ENCODE measurements at places on chromosomes 6 and 20.
A peak's percentile ranks its signal among the peaks of the same experiment; 100 is the strongest.

DNA sequence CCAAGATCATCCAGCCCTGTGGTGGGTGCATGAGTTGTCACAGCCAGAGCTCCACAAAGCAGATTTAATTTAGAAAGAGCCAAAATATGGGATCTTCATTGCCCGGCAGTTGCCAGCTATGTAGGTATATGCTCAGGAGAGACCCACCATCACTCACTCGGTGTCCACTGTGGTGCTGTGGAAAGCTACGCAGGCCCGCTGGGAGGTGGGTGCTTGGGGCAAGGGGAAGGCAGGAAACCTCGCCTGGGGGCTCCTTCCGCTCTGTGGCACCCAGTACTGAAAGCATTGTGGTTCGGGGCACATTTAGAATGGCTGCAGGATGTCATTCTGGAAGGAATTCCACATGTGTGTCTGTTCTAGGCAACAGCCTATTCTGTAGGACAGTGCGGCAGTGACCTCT is 259.9 kb downstream of the TAF4 start:
- H3K4me1 ChIP-seq, result no peaks in the 10 kb centered on the region
- H3K27ac ChIP-seq, result no peak overlapping the region
- no peak for DNase-seq
- H3K36me3 ChIP-seq, result no peaks in the 10 kb centered on the region
- H3K4me3 ChIP-seq, result no peak overlapping the region

GRCh38 chr6:167073679-167074274 is 49.1 kb upstream of the CCR6 start:
- no peaks in the 10 kb centered on the region for H3K27me3 ChIP-seq
- peaks cover 9% of the 10 kb centered on the region for H3K4me1 ChIP-seq
- no peak overlapping the region for H3K27ac ChIP-seq
- no peak overlapping the region for H3K4me3 ChIP-seq

GRCh38 chr6:10582774-10583508 is 61.8 kb downstream of the GCNT2 start:
- H3K36me3 ChIP-seq, result no peaks in the 10 kb centered on the region
- H3K27me3 ChIP-seq, result no peaks in the 10 kb centered on the region
- H3K27ac ChIP-seq, result no peak overlapping the region

GRCh38 chr20:34375977-34376430 is 12.9 kb downstream of the ITCH start:
- no peak overlapping the region for H3K27ac ChIP-seq
- DNase-seq, result no peak
- H3K4me3 ChIP-seq, result no peak overlapping the region
- peaks cover 30% of the 10 kb centered on the region for H3K36me3 ChIP-seq
- H3K4me1 ChIP-seq, result peaks cover 23% of the 10 kb centered on the region

DNA sequence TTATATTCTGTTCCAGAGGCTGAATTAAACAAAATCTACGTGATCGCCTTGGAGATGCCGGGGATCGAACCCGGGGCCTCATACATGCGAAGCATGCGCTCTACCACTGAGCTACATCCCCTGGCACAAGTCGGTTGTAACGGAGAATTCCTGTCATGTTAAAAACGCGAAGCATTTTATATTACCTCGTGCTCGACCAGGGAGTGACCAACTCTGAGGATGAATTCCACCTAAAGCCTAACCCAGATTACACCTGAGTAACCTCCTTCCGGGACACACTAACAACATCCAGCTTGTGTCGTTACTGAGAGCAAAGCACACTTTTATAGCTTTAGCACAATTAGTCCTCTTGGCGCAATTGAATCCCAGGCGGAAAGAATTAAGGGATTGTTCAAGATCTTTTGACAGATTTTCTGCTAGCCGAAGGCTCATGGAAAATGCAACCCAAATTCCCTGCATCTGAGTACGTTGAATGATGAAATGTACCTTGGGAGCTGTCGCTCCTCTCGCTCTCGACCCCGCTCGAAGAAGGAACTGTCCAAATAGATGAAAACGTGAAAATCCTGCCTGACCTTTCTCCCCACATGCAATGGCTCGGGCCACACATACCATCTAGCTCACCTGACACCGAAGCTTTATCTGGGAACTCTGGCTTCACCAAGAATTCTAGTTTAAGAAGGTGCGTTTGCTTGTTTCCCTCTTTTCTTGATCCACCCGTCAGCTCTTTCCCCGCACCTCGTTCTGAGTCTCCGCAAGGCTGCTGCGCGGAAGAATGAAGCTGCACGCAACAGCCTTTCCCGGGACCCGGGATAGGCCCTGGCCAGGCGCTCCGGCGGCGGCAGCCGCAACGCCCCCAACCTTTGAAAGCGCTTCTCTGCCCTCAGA is 148.3 kb downstream of the GPX5 start:
- peak; percentile 82 for DNase-seq
- H3K27me3 ChIP-seq, result peaks cover 59% of the 10 kb centered on the region
- peaks cover 8% of the 10 kb centered on the region for H3K4me1 ChIP-seq
- H3K36me3 ChIP-seq, result peaks cover 2% of the 10 kb centered on the region
- peak overlapping the region; percentile 74 for H3K4me3 ChIP-seq
- H3K27ac ChIP-seq, result peak overlapping the region; percentile 64

GRCh38 chr6:4316867-4317400 is 181.6 kb upstream of the ECI2 start:
- no peaks in the 10 kb centered on the region for H3K4me1 ChIP-seq
- DNase-seq, result no peak
- no peak overlapping the region for H3K4me3 ChIP-seq
- peaks cover 17% of the 10 kb centered on the region for H3K27me3 ChIP-seq

DNA sequence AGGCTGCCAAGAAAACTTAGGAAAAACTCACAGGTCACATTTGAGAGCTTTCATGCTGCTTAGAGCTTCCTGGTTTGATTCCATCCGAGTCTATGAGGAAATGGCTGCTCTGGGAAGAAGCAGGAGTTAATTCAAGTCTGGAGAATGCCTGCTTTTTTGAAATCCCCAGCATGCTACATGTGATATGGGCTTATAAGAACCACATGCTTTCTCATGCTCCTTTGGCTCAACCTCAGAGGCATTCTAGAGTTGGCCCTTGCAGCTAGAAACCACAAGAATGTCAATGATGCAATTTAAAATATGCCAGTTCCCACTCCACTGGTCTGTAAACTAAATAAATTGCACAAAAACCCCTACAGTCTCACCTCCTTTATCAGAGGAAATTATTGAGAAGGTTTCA is 142.9 kb upstream of the OLIG3 start:
- H3K27me3 ChIP-seq, result no peaks in the 10 kb centered on the region
- peaks cover 13% of the 10 kb centered on the region for H3K4me1 ChIP-seq
- H3K27ac ChIP-seq, result no peak overlapping the region
- DNase-seq, result no peak
- H3K4me3 ChIP-seq, result no peak overlapping the region

DNA sequence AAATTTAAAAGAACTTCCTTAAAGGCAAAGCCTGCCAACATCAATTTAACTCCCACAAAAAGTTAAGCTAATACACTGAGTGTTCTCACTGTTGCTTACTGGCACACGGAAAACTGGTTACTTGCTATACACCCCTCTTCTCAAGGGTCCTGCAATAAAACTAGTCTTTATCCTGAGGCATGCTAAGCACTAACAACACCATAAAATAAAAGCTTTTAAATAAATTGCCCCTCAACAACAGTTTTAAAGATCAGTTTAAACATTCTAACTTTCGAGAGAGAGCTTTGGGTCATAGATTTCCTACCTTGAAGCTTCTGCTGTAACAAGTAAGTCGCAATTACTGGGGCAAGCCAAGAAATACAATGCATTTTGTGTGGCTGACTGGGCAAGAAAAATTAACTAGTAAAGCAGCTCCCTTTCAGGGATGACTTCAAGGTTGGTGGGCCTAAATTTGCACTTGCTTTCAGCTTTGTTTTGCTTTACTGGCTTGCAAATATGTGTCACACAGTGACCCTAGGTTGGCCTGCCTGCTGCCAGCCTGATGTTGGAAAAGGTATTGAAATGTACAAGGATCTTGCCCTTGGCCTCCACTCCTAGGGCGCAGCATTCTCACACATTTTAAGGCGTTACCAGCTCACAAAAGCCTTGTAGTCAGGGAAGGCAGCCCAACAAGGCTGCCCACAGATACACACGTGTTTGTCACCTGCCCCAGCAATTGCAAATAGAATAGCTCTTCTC is 4.0 kb upstream of the HEY2 start:
- H3K36me3 ChIP-seq, result no peaks in the 10 kb centered on the region
- no peak overlapping the region for H3K27ac ChIP-seq
- no peak for DNase-seq

- H3K27ac ChIP-seq, result no peak overlapping the region
- no peak for DNase-seq
- no peaks in the 10 kb centered on the region for H3K27me3 ChIP-seq
- H3K36me3 ChIP-seq, result no peaks in the 10 kb centered on the region
Measured at GRCh38 chr6:163725008-163725941, 310.8 kb downstream of the QKI start.

DNA sequence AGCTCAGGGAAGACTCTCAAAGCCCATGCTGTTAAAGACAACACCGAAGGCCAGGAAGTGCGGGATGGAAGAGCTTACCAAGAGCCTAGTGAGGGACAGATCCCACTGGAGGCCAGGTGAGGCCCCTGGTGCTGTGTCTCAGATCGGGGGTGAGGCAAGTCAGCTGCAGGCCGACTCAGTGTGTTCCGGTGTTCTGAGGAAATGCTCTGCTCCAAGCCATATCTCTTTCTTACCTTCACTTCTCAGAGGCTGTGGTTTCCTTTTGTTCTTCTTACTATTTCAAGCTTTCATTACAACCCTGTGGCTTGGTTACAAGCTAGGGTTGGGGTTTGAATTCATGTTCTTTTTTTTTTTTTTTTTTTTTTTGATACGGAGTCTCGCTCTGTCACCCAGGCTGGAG is 114.3 kb upstream of the ZFP64 start:
- no peaks in the 10 kb centered on the region for H3K36me3 ChIP-seq
- H3K4me1 ChIP-seq, result peaks cover 56% of the 10 kb centered on the region
- H3K27me3 ChIP-seq, result no peaks in the 10 kb centered on the region
- H3K27ac ChIP-seq, result peak overlapping the region; percentile 45

DNA sequence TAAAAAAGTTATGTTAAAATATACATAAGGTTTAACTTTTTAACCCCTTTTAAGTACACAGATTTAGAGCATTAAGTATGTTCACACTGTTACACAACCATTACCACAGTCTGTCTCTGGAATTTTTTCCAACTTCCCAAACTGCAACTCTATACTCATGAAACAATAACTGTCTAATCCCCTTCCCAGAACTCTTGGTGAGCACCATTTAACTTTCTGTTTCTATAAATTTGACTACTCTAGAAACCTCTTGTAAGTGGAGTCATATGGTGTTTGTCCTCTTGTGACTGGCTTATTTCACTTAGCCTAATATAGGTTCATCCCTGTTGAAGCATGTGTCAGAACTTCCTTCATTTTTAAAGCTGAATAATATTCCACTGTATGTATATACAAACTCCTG is 98.1 kb downstream of the MAP3K7 start:
- no peak overlapping the region for H3K4me3 ChIP-seq
- no peak for DNase-seq
- no peaks in the 10 kb centered on the region for H3K36me3 ChIP-seq
- H3K27me3 ChIP-seq, result peaks cover 8% of the 10 kb centered on the region
- H3K27ac ChIP-seq, result no peak overlapping the region
- H3K4me1 ChIP-seq, result peaks cover 27% of the 10 kb centered on the region

DNA sequence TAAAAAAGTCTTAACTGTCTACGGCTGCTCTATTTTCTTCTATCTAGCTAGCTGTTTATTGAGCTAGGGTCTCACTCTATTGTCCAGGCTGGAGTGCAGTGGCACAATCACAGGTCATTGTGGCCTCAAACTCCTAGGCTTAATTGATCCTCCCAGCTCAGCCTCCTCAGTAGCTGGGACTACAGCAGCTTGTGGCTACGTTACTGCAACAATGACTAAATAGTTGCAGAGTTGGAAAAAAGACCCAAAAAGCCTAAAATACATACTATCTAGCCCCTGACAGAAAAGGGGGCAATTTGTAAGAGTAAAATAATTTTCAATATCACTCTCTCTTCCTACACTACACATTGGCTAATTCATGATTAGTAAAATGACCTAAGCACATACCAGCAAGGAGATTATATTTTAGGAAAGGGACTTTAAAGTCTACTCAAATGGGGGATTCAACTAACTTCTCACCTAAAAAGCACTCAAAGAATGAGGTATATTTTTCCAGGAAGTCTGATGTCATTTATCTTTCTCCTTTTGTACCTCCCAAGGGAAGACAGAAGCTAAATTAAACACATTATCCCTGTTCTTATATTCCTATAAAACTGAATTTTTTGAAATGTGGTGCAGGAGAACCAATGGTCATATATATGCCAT is 82.8 kb downstream of the ZMYND8 start:
- no peak for DNase-seq
- peak overlapping the region; percentile 88 for H3K27ac ChIP-seq
- no peak overlapping the region for H3K4me3 ChIP-seq
- peaks cover 49% of the 10 kb centered on the region for H3K36me3 ChIP-seq
- no peaks in the 10 kb centered on the region for H3K27me3 ChIP-seq

DNA sequence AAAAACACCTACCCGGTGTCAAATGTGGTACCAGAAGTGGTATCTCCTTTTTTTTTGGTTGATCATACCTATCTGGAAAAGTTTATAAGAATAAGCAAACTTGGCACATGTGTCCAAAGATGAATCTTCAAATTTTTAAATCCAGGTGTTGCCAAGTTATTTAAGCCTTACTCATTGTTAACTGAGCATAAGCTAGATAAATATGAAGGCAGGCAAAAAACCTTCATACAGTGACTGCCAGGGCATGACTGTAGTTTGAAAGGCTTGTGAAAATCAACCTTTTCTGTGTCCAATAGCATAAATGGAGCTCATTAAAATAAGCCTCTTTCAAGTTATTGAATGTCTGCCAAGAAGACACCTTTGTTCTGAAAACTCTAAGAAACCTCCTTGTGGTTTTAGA is 699.2 kb downstream of the DOK5 start:
- H3K36me3 ChIP-seq, result no peaks in the 10 kb centered on the region
- no peaks in the 10 kb centered on the region for H3K4me1 ChIP-seq
- no peaks in the 10 kb centered on the region for H3K27me3 ChIP-seq
- no peak overlapping the region for H3K27ac ChIP-seq

DNA sequence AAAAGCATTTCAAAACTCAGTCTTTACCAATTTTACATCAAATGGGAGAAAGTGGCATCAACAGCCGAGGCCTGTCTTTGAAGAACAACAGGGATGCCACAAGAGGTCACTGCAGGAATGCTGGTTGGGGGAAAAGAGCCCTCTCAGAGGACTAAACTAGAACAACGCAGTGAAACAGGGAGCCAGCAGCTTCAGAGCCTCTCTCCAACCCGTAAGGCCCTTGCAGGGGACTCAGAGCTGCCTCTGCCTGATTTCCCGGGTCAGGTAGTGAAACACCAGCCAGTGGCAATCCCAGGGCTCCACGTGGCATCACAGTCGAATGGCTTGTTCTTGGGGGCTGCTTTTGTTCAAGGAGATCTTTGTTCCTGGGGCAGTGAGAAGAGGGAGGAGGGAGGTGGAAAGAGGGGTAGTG is 55.0 kb upstream of the KCNK16 start:
- H3K27me3 ChIP-seq, result peaks cover 12% of the 10 kb centered on the region
- DNase-seq, result peak; percentile 43
- H3K27ac ChIP-seq, result no peak overlapping the region
- no peaks in the 10 kb centered on the region for H3K4me1 ChIP-seq
- H3K36me3 ChIP-seq, result no peaks in the 10 kb centered on the region

DNA sequence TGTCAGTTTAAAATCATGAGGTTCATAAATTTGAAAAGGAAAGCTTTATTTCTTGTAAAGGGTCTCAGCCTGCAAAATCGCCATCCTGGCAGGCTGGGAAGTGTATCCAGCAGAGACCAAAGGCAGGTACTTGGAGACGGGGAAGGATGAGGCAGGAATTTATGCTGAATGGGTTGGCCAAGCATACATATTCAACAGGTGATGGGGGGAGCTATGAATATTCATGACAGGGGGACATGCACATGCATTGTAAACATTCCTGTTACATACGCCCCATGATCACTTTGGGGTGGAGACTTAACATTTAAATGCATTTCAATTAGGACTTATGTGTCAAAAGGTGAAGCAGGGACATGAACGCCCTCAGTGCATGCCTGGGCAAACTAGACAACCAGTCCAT is 9.8 kb upstream of the SLC22A1 start:
- peaks cover 2% of the 10 kb centered on the region for H3K4me1 ChIP-seq
- H3K4me3 ChIP-seq, result no peak overlapping the region
- H3K27me3 ChIP-seq, result no peaks in the 10 kb centered on the region
- H3K36me3 ChIP-seq, result no peaks in the 10 kb centered on the region

Data from activated CD4-positive, alpha-beta T cell treated with anti-CD3 and anti-CD28 coated beads for 36 hours (primary cell).